Muscle of arm (tissue), 14 donors: ENCODE measurements at places on chromosomes 5 and 9. TPM values are rescaled to one million over a fixed set of nuclear protein-coding genes. Genes with fewer than 3 reads are reported as not detected.

DNA sequence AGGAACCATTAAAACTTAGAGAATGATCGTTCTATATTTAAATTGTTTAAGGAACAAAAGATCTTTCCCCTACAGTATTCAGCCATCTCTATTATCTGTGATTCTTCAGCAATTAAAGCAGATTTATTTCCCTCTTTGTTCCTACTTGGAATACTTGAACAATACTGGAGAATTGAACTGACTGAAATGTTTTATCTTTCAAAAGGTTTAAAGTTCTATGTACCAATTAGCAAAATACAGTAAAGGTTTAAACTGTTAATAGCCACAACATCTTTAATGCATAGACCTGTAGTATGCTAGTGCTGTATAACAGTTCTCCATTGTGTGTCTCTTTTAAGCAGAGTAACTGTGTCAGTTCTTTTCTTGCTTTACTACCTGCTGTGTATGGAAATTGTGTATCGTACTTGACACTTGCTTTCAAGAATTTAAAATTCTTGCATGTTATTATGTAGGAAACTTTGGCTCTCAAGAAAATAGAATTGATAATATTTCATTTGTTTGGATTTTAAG, 54.0 kb downstream of the NDUFS4 start:
- DNase-seq: no peak

- no peak for DNase-seq
Measured at GRCh38 chr9:130192382-130192999, 20.3 kb downstream of the NCS1 start.

DNA sequence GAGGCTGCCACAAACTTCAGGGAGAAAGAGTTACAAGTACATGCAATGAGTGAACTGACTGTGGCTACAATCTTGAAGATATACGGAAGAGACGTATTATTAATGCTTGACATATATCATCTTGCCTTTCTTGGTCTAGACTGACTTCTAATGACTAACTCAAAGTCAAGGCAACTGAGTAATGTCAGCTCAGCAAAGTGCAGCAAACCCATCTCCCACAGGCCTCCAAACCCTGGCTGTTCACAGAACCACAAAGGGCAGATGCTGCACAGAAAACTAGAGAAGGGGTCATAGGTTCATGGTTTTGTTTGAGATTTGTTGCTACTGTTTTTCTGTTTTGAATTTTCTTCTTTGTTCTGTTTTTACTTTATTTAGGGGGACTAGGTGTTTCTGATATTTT, 21.0 kb downstream of the IL7R start:
- DNase-seq: no peak

DNA sequence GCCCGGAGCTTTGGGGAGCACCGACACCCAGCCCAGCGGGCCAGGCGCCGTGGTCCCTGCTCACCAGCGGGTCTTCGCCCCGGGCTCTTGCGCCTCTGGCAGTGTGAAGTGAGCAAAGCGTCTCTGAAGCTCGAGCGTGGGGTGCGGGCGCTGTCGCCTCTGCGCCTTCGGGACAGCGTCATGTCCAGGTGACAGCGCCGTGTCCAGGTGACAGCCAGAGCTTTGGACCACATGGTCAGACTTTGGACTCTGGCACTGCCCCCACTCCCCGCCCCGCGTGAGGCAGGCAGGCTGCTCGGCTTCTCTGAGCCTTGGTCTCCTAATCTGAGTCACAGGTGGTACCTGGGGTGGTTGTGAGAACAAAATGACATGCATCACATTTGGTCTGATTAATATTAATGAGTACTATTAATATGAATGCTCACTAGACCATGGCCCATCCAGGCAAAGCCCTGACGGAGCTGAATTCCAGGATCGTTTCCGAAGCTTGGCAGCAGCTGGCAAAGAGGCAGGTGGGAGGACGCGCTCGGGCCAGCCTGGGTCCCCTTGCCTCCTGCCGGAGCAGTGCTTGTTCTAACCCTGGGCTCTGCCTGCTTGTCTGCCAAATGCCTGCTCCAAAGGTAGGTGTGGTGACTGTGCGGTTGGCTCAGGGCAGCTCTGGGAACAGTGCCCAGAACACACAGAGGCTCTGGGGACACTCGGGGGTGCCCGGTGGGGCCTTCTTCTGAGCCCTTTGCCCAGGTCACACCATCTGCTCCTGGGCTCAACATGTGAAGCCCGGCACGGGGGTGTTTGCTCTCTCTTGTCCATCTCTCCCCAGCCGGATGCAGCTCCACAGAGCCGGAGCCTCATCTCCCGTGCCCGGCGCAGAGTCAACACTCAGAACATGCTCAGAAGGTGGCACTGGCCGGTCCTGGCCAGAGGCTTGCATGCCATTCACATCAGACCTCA, 157.1 kb downstream of the OLFM1 start:
- DNase-seq: no peak

GRCh38 chr9:124518116-124518515, 10.9 kb upstream of the NR5A1 start:
- DNase-seq: no peak

ANKRD20A1 gene
- 0.54 TPM for polyA plus RNA-seq

PLEKHG4B gene
- polyA plus RNA-seq: 0.85 TPM

TSLP gene
- not detected for polyA plus RNA-seq

STPG3 gene
- polyA plus RNA-seq: not detected
